ENCODE measurements at places on chromosomes 1 and 21. TPM values are rescaled to one million over a fixed set of nuclear protein-coding genes. Genes with fewer than 3 reads are reported as not detected.

DNA sequence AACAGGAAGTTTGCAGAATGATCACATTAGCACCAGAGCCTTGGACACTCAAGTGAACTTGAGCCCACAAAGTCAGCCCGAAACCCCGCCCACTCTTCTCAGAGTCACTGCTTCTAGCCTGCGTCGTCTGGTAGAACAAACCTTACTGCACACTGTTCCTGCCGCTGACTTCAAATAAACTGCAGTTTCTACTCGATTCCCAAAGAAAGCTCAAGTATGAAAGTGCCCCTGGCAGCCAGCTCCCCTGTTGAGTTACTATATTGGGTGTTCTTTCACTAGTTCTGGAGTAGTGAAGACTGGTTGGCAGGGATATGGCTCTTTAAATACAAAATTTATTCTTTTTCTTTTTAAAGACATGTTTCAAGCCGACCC, 164.7 kb downstream of the GALNT2 start:
- DNase-seq: peak; percentile 54

- no peak for DNase-seq
These were observed 238.4 kb downstream of the DYRK1A start for GRCh38 chr21:37605006-37605405.

GRCh38 chr1:183675381-183675780, 22.3 kb upstream of the APOBEC4 start:
- DNase-seq: no peak

LCE1D gene
- not detected for total RNA-seq

- no peak for DNase-seq
These were observed 7.2 kb downstream of the PRDM2 start for GRCh38 chr1:13707164-13707563.

PUM1 gene
- 129 TPM for total RNA-seq

GRCh38 chr21:36735201-36735515, 36.2 kb downstream of the SIM2 start:
- DNase-seq: no peak

GRCh38 chr1:5998051-5998905, 6.1 kb upstream of the NPHP4 start:
- no peak for DNase-seq

TBX19 gene
- total RNA-seq: 3.4 TPM

- no peak for DNase-seq
These were observed 112.0 kb downstream of the PDE4B start for GRCh38 chr1:65904681-65905083.

- no peak for DNase-seq
These were observed 4.1 kb downstream of the DISC1 start for GRCh38 chr1:231630558-231631205.

KLF17 gene
- not detected for total RNA-seq

All from mucosa of gallbladder (tissue), 1 donor.